ENCODE measurements at places on chromosomes 6 and 20.
A peak's percentile ranks its signal among the peaks of the same experiment; 100 is the strongest.

DNA sequence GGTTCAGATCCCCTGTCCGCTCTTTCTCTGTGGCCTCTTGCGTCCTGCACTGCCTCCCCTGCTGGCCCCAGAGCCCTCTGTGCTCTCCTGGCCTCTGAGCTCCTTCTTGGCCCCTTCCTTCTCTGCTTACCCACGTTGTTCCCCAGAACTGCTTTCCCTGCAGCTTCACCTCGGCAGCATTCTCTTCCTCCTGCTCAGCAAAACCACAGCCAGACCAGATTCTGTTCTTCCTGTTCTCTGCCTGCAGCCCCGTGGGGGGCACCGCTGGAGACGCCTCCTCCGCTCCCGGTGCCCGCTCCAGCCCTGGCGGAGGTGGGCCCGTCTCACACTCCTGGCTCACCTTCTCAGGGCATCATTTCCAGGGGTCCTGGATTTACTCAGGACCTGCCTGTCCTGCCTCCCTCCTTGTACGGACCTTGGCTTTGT lies 59.7 kb downstream of the TCP11 start:
- no peak for DNase-seq

- DNase-seq = no peak
Observed at GRCh38 chr6:44622956-44623355, 235.4 kb downstream of the CDC5L start.

DNA sequence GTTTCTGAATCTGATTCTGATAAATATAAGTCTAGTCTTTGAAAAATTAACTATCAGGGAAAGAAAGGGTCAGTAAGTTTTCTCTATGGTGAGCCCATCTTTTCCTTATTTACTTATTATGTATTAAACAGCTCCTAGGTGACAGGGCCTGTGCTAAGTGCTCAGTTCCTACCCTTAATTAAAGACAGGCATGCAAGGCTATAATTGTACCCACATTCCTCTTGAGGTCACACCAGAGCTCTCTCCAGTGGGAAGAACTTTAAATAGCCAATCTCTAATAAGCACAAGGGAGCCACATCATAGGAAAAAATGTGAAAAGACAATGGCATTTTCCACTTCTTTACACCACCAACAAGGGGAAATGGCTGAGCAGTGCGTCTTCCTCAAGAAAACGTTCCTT lies 421.8 kb upstream of the SLC35B3 start:
- no peak for DNase-seq

GRCh38 chr6:25576919-25577318 lies 75.1 kb upstream of the SCGN start:
- no peak for DNase-seq

- DNase-seq = no peak
Observed at GRCh38 chr6:137768935-137769334, 98.1 kb upstream of the TNFAIP3 start.

GRCh38 chr6:129672881-129673631 lies 36.9 kb downstream of the ARHGAP18 start:
- DNase-seq = peak; percentile 54

GRCh38 chr6:15586503-15586902 lies 76.3 kb downstream of the DTNBP1 start:
- DNase-seq = no peak

- no peak for DNase-seq
Observed at GRCh38 chr6:108133594-108134179, 32.1 kb upstream of the NR2E1 start.

DNA sequence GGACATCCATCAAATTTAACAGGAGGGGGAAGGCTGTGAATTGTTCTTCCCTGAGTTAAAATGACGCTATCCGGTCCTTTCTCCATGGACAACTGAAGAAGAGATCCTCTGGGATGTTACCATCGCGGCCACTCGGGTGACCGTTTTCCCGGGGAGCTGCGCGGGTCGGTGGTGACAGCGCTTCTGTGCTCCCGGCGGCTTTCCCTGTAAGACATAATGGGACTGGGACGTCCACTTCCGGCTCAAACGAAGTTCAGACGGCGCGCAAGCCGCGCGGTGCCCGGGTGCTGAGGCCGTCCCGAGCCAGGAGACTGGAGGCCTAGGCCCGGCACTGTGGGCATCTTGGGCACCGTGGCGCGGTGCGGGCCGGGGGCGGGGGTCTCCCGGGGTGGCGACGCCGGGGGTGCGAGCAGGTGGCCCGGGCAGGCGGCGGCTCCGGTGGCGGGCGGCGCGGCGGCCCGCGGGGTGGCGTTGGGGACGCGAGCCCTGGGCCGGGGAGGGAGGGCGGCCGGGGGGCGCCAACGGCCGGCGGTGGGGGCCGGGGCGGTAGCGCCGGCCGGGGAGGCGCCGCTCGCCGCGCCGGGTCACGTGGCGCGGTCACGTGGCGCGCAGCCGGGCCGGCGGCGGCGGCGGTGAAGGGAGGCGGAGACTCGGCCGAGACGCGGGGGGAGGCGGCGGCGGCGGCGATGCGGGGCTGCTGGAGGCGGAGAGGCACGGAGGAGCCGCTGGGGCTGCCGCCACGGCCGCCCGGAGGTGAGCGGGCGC lies 63.6 kb downstream of the GTF2H5 start:
- peak; percentile 78 for DNase-seq

GRCh38 chr6:56238352-56238751 lies 9.0 kb downstream of the COL21A1 start:
- DNase-seq = no peak

DNA sequence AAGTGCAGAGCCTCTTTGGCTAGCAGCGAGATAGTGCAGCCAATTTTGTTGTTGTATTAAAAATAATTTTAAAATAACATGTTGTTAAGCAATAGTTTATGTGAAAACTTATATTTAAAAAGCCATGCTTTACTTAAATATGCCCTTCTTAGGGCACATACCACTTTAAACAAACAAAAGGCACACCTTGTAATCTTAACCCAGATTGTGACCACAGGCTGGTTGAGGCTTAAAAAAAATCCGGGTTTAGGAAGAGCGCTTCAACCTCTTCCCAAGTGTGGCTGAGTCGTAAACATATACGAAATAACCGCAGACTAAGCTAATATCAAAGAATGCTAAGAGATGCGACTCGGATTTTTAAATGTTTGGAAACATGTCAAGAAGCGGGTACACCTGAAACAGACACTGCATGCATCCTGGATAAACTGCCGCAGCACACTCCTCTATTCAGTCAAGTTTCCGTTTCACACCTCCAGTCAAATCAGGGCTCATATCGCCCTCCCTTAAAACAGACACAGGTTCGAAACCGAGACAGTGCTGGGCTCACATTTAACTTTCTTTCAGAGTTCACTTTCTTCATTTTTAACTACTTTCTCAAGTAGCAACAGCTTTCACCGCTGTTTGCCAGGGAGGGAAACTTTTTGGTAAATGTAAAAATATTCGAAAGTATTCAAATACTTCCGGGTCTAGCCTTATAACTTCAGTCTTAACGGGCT lies 1.5 kb downstream of the DEK start:
- peak; percentile 61 for DNase-seq

- no peak for DNase-seq
Observed at GRCh38 chr6:145801021-145801420, 13.6 kb downstream of the FBXO30 start.

DNA sequence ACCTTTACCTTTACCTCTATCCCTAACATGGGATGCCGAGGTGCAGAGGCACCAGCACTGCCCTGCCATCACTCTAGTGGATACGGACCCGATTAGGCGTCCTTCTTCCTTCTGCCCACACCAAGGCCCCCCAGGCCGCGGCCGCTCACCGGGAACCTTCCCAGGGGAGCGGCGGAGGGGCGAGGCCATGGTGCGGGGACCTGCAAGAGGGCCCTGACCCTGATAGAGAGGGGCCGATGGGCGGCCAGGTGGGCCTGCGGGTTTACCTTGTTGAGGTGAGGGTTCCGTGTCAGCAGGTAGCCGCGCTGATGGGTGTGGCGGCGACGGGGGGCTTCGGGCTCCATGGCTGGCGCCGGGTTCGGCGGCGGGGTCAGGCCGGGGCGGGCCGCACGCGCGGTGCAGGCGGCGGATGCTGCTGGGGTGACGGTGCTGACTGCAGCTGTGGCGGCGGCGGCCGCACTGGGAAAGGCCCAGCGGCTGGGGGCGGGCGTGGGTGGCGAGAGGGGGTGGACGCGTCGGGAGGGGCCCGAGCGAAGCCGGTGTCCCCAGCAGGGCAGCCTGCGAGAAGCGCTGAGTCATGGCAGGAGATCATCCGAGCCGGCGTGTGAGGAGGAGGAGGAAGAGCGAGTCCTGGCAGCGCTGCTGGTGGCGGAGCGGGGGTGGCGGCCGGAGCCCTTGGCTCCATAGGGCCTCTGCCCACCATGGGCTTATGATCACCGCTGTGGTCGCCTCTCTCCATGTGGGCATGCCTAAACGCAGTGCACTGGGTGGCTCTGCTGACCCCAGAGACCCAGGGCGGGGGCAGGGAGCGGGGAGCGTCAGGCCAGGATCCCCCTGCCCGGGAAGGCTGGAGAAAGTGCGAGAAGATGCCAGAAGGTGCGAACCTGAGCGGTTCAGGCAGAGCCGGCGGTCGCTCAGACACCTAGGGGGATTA lies at the start of gene ME1:
TSS of gene ME1 (minus strand) at position 441 of the 934 bp plus-strand sequence. CDS start at position 344, 97 bp downstream.
- peak; percentile 79 for DNase-seq

DNA sequence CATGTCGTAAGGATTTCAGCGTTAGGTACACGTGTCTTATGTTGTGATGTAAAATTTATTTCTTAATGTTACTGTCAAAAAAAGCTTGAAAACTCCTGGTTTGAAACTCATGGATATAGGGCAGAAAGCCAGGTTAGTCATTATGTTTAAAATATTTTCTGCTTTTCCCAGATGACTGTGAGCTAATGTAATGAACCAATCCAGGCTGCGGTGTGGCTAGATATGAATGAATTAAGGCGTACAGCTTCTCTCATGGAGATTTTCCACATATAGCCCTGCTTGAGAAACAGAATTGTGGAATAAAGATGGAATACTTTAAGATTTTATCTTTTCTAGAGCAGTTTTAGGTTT lies 80.3 kb upstream of the STMND1 start:
- DNase-seq = no peak

DNA sequence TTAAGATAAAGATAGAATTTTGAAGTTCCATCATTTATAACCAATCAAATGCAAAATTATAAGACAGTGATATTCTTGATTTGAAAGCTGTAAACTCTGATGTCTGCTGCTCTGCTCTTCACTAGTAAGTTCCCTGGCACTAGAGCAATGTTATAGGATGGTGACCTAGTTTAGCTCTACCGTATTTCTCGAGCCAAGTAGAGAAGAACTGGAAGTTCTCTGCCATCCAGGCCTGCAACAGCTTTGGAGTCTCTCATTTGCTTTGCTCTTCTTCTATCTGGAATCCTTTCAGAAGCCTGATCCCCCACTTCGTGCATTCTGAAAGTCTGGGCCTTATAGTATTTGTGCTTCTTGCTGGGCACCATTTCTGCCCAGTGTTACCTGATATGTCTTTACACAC lies 100.3 kb downstream of the PLCB1 start:
- DNase-seq = no peak

GRCh38 chr20:25319241-25320034 lies 71.2 kb downstream of the ABHD12 start:
- no peak for DNase-seq

DNA sequence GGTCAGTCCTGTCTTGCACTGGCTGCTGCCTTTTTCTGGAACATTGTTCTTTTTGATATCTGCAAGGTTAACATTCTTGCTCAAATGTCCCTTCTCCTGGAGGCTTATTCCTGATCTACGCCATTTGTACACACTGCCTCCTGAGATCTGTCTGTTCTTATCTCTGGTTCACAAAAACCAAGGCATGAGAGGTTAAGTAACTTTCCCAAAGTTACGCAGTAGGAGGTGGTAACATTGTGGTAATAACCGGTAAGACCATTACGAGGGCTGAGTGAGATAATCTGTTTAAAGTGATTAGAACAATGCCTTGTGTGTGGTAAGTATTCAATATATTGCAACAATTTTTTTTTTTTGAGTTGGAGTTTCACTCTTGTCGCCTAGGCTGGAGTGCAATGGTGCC lies 132.1 kb downstream of the FNDC1 start:
- DNase-seq = no peak

DNA sequence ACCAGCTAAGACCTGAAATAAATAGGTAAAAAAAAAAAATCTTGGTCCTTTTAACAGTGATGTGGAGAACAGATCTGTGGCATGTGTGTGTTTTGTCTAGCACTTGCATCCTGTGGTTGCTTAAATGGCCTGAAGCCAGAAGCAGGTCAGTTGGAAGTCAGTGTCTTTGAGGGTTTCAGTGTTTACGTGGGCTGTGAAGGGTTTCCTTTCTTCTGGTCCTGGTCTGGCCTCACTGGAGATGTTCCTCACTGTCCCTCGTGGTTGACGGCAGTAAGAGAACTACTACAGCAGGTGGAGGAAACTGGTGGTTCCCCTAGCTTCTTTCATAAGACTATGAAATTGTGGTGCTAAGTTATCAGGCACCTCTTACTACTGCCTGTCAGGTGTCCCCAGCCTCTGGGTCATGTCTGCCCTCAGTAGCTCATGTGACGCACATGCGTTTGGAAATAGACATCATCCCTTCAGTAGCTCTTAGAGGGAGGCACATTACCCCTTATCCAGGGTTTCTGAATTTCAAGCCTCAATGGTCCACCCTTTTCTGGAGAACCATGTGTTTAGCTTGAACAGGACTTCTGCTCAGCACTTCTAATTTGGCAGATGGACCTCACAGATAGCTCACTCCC lies 59.4 kb upstream of the SCP2D1 start:
- DNase-seq = no peak

DNA sequence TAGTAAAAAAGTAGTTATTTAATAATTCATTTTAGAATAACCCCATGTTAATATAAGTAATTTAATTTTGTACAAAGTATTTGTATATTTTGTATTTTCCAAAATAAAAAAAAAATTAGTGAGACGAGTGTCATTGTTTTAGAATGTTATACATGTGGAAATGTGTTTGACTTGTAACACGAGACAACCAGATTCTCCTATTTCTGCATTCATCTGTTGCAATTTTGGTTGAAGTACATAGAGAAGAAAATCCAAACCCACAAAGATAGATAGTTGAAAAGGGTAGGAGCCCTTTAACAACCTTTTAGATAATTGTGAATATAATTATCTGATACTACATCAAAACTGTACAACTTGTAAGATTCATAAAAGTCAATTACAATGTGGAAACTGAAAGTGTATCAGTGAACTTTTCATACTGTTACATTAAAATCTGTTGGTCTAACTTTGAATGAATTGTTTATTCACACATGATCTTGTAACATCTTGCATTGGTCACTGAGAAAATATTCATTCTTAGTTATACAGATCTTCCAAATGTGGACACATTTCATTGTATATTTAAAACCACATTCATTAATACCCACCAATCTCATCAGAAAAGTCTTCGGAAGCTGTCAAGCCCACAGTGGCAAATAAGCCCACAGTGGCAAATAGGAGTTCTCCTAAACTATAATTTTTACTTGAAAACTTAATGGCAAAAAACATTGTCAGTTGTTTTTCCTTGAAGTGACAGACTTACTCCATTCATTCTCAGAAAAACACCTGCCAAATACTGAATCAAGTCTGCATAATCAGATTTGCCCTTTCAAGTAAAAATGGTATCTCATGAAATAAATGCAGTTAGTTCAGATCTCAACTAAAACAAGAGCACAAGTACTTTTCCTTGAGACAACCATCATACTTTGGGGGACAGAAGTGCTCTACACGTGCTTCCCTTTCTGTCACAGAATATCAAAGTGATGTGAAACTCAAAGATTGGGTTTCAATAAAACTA lies 52.8 kb downstream of the FKBP5 start:
- DNase-seq = no peak

Measured in GM06990 (cell line).